ENCODE measurements at places on chromosomes 12 and 14.

DNA sequence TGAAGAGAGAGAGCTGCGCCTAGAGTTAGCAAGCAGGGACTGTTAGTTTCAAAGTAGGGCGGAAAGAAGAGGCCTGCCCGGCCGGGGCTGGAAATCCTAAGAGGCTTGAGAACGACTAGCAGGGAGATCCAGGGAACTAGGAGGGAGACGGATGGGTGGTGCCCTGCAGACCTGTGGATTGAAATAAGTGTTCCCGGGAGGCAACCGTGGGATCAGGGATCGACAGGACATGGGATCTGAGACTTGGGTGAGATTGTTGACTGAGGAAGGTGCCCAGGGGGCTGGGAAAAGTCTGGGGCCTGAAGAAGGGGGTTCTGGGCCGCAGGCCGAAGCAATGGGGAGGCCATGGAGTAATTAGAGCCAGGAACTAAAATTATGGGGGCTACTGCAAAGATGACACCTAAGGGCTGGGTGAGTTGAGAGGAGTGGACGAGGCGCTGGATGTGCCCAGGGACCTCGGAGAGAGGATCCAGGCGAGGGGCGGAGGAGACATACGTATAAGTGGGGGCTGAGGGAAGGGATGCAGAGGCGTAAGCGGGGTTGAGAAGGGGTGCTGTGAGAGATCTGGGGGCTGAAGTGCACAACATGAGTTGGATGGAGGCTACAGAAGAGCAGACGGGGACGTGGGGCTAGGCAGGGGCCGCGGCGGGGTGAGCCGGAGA lies 635 bp downstream of the LTA4H start:
- no peak for DNase-seq

DNA sequence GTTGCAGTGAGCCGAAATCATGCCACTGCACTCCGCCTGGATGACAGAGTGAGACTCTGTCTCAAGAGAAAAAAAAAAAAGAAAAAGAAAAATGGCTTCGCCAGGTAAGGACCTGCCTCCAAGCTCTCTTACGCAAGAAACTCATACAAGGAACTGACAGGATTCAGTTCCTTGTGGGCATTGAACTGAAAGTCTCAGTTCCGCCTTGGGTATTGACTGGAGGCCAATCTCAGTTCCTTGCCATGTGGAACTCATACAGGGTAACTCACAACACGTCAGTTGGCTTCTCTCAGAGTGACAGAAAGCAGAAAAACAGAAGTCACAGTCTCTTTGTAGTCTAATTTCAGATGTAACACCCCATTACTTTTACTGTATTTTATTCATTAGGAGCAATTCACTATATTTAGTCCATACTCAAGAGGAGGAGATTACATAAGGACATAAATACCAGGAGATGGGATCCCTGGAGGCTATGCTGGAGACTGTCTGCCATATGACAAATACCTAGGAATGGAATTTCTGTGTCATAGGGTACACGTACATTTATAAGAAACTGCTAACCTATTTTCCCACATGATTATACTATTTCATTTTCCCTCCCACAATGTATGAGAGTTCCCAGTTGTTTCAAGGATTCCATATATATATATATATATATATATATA lies 11.4 kb upstream of the NOPCHAP1 start:
- DNase-seq: peak; percentile 17

DNA sequence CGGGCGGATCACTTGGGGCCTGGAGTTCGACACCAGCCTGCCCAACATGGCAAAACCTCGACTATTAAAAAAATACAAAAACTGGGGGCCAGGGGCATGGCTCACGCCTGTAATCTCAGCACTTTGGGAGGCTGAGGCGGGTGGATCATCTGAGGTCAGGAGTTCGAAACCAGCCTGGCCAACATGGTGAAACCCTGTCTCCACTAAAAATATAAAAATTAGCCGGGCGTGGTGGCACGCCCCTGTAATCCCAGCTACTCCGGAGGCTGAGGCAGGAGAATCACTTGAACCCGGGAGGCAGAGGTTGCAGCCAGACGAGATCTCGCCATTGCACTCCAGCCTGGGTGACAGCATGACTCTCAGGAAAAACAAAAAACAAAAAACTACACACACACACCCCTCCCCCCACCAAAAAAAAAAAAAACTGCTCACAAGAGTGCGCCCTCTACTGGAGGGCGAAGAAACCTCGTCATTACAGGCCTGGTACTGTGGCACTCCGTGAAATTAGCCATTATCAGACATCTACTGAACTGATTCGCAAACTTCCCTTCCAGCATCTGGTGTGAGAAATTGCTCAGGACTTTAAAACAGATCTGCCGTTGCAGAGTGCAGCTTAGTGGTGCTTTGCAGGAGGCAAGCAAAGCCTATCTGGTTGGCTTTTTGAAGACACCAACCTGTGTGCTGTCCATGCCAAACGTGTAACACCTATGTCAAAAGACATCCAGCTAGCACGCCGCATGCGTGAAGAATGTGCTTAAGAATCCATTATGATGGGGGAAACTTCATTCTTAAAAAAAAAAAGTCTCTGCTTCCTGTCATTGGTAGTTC lies 7.7 kb downstream of the PPP1R3E start:
- DNase-seq: peak; percentile 40

DNA sequence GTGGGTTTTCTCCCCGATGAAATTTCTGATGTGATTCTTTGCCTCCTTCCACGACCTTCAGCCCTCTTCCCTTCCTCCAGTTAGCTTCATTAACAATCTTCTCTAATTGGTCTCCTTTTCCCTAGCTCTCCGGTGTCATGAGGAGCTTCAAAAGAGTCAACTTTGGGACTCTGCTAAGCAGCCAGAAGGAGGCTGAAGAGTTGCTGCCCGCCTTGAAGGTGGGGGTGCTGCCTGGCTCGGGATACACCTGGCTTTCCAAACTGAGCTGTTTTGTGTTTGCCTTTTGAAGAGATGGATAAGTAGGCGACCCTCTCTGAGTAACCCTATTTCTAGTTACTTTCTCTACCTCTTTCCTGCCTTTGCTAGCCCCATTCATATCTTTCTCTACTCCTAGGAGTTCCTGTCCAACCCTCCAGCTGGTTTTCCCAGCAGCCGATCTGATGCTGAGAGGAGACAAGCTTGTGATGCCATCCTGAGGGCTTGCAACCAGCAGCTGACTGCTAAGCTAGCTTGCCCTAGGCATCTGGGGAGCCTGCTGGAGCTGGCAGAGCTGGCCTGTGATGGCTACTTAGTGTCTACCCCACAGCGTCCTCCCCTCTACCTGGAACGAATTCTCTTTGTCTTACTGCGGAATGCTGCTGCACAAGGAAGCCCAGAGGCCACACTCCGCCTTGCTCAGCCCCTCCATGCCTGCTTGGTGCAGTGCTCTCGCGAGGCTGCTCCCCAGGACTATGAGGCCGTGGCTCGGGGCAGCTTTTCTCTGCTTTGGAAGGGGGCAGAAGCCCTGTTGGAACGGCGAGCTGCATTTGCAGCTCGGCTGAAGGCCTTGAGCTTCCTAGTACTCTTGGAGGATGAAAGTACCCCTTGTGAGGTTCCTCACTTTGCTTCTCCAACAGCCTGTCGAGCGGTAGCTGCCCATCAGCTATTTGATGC lies 797 bp downstream of the ESPL1 start:
- no peak for DNase-seq

GRCh38 chr14:35414365-35414764 lies 9.8 kb upstream of the NFKBIA start:
- no peak for DNase-seq

DNA sequence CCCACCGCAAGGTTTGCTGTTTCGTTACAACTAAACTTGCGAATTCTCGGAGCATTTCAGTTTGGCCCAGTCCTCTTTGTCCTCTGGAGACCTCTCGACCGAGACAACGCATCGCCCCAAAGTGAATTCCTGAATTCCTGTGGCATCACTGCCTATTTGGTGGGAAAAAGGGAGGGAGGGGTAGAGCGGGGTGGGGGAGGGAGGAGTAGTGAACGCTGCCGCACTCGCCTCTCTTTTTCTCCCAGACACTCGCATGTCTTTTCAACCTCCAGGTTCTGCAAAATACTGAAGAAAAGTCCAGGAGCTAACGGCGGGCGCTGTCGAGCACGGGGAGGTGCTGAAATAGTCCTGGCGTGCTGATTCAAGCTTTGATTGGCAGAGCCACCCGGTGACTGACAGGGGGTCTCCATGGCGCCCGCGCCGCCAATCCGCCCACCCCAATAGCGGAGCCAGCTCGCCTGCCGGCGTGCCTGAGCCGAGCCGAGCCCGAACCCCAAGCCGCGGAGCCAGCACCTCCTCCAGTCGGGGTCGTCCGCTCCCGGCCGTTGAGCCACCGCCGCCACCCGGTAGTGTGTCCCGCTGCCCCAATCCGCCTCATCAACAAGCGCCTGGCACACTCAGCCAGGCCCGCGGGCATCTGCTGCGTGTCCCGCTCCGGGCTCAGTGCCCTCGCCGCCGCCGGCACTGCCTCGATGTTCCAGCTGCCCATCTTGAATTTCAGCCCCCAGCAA lies at the start of gene SIX6:
Gene SIX6, plus strand, starts transcription at position 440 of the 731 bp plus-strand sequence. Its CDS starts 253 bp downstream, at position 693.
- DNase-seq: no peak

DNA sequence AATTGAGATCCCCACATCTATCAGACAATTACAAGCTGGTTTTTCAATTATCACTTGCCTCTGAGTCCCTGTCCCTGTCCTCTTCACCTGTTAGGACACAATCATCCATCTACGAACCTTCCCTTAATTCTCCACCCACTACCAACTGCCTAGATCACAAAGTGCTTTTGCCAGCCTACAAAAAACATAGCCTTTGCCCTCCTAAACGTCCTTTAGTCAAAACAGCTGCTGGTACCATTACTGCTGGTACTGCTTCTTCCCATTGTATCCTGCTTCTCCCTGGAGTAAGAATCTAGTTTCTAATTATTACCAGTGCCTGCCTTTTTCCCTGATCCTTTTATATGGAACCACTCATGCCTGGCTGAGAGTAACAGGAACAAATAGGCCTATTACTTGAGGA lies 82.1 kb downstream of the CPNE8 start:
- DNase-seq: no peak
